ENCODE measurements at places on chromosomes 1 and 21. TPM values are rescaled to one million over a fixed set of nuclear protein-coding genes. Genes with fewer than 3 reads are reported as not detected.

The FCRL4 gene
- 0.48 TPM for total RNA-seq

The S100A7 gene
- not detected for total RNA-seq

The RGS8 gene
- 0.12 TPM for total RNA-seq

The MROH9 gene
- total RNA-seq, result not detected

The OR2W3 gene
- 5.9 TPM for total RNA-seq

The S100A3 gene
- total RNA-seq, result 12.8 TPM

- no peaks in the 10 kb centered on the region for H3K27me3 ChIP-seq
- H3K36me3 ChIP-seq, result no peaks in the 10 kb centered on the region
- H3K27ac ChIP-seq, result no peak overlapping the region
- no peak overlapping the region for H3K4me3 ChIP-seq
- DNase-seq, result no peak
These were observed 51.3 kb downstream of the GPR161 start for GRCh38 chr1:168085401-168085872.

DNA sequence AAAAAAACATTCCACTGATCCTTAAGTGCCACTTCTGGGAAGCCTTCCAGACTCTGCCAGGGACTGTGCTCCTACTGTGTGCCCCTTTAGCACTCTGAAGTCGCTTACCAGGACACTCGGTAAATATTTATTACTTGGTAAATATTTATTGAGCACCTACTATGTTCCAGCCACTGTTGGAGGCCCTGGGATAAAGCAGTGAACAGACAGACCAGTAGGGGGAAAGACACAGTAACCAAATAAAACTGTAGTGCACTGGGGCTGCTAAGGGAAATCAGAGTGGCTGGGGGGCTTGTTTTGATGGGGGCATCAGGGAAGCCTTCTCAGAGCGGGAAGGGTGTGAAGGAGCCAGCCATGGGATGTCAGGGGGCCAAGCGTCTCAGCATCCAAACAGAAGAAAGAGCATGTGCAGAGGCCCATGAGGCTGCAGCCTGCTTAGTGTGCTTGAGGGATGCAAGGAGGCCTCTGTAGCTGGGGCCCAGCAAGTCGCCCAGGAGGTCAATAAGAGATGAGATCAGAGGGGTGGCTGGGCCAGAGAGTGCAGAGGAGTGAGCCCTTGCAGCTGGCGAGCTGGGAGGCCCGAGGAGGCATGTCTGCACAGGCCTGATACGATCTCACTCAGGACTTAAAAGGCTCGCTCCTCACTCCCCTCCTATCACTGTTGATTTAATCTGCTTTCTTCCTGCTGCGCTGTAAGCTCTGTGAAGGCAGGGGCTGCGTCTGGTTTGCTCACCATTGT, 28.6 kb downstream of the KAZN start:
- no peaks in the 10 kb centered on the region for H3K4me1 ChIP-seq
- H3K4me3 ChIP-seq, result no peak overlapping the region

DNA sequence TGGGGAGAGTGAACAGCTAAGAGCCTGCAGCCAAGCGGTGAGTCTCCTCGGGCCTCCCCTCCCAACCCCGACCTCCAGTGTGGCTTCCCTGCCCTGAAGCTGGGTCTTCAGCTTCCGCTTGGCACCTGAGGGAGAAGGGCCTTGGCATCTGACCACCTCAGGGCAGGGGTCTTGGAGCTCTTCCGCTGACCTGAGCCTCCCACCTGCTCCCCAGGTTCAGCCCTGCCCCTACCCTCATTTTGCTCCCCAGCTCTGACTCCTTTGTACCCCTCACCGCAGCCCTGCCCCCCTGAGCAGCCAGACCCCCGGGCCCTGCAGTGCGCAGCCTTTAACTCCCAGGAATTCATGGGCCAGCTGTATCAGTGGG, 4.9 kb downstream of the ADAMTSL4 start:
- H3K27me3 ChIP-seq, result no peaks in the 10 kb centered on the region
- H3K36me3 ChIP-seq, result no peaks in the 10 kb centered on the region
- DNase-seq, result no peak
- H3K4me3 ChIP-seq, result no peak overlapping the region

DNA sequence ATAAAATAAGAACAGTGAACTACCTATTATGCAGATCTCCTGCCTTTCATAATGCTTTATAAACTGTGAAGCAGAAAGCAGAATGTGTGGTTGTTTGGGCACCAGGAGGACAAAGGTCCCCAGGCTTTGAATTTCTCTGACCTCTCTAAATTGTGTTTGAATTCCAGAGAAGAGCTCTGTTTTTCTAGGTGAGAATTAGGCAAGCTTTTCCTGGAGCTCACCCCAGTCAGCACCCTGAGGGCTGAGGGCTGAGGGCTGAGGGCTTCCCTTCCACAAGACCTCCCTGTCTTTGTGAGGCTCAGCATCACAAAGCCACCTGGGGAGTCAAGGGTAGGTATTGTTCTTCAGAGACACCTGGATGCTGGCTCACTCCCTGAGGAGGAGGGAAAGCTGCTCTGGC, 45.5 kb upstream of the LRIG2 start:
- H3K4me3 ChIP-seq, result no peak overlapping the region
- H3K27me3 ChIP-seq, result no peaks in the 10 kb centered on the region
- no peak overlapping the region for H3K27ac ChIP-seq
- DNase-seq, result no peak

- no peaks in the 10 kb centered on the region for H3K27me3 ChIP-seq
- peaks cover 5% of the 10 kb centered on the region for H3K36me3 ChIP-seq
- peaks cover 26% of the 10 kb centered on the region for H3K4me1 ChIP-seq
- H3K4me3 ChIP-seq, result no peak overlapping the region
These were observed 36.4 kb downstream of the ZNF496 start for GRCh38 chr1:247295274-247295684.

DNA sequence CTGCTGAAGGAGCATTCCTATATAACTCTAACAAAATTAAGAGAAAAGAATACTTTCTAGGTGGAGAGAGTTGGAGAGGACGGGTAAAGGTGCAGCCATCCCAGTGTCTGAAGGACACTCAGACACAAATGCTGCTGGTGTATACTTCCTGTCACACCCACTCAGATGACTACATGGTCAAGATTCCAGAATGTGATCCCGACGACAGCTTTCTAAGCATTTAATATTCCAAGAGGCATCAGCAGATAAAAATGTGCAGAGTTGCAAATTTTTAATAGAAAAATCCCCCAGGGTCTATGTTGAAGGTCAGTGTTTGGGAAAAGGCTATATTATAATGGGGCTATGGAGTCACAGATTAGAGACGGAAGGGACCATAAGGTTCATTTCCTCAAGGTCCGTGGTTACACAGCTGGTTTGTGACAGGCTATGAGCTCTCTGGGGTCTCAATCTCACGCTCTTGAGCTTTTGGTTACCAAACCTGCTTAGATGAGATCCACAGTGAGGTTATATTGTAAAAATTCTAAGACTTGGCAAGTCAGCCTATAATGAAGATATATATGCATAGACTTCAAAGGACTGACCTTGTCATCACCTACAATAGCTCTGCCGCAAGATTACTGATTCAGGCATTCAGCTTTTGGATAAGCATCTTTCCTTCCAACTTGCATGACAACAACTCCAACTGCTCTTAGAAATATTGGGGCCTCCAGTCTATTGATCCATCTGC, 35.1 kb downstream of the ZNF281 start:
- H3K4me3 ChIP-seq, result peak overlapping the region; percentile 40
- H3K27ac ChIP-seq, result peak overlapping the region; percentile 45

- no peaks in the 10 kb centered on the region for H3K4me1 ChIP-seq
- no peak overlapping the region for H3K27ac ChIP-seq
- DNase-seq, result peak; percentile 62
- H3K27me3 ChIP-seq, result no peaks in the 10 kb centered on the region
- no peaks in the 10 kb centered on the region for H3K36me3 ChIP-seq
- H3K4me3 ChIP-seq, result no peak overlapping the region
These were observed 87.2 kb downstream of the SPAG17 start for GRCh38 chr1:118097622-118098348.

GRCh38 chr1:15900662-15901279, 53.3 kb downstream of the SPEN start:
- no peaks in the 10 kb centered on the region for H3K27me3 ChIP-seq
- peaks cover 7% of the 10 kb centered on the region for H3K4me1 ChIP-seq
- no peak overlapping the region for H3K27ac ChIP-seq
- H3K36me3 ChIP-seq, result no peaks in the 10 kb centered on the region
- no peak overlapping the region for H3K4me3 ChIP-seq
